ENCODE measurements at places on chromosomes 7 and 10.

DNA sequence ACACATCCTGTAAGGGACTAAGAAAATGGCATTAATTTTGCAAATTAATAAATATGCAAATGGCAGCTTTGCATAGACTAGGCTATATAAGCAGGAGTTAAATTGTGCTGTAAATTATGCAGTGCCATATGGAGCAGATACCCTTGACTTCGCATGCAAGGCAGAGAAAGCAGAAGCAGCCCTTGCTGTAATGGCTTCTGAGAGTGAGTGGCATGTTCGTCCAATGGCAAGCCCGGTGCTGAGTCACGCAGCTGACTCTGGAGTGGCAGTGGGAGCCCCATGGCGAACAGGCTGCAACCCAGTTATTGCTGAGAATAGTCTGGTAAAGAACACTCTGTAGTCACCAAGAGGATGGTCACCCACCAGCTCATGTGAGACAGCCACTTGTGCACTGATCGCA, 1186.5 kb downstream of the TYW1 start:
- DNase-seq: no peak

DNA sequence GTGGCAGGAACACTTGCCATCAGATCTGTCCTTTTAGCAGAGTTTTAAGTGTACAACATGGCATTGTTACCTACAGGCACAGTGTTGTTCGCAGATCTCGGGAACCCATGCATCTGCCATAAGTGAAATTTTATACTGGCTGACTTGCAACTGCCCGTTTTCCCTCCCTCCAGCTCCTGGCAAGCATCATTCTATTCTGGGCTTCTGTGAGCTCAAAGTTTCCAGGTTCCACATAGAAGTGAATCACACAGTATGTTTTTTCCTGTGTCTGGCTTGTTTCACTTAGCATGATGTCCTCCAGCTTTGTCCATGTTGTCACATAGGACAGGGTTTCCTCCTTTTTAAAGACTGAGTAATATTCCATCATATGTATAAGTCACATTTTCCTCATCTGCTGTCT, 56.6 kb downstream of the C10orf143 start:
- DNase-seq: no peak

DNA sequence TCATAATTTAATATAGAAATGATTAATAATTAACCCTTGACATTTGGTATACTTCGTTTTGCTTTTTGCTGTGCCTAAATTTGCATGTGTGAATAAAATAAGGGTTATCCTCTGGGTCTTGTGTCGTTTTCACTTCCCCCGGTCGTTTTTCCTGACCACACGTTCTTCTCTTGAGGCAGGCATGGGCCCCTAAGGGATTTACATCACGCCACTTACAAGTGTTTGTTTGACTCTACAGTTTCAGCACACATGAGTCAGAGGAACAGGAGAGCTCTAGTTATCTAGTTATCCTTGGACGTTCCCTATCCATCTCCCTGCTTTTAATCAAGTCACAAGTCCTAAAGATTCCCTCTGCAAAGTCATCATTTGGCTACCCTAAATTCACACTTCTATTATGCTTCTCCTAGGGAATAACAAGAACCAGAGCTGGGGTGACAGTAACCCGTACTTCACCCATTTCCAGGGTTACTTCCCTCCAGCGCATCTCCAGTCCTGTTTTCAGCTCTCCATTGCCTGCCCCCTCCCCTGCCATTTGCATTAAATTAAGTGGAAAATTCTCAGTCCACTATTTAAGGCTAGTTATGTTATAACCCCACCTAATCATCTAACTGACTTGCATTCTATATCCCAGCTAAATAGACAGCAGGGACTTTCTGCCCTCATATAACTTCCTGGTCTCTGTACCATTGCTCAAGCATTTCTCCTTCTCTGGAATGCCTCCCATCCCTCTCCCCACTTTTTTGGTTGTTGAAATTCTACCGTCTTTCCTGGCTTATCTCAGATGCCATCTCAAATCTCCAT, 206.9 kb downstream of the PTEN start:
- no peak for DNase-seq

GRCh38 chr7:120837599-120837998, 20.3 kb downstream of the TSPAN12 start:
- no peak for DNase-seq

GRCh38 chr10:69577268-69578232, 4.3 kb upstream of the NEUROG3 start:
- DNase-seq: no peak

GRCh38 chr7:20194343-20194995, 22.7 kb downstream of the MACC1 start:
- no peak for DNase-seq

- no peak for DNase-seq
Measured at GRCh38 chr10:132676193-132676891, 109.6 kb downstream of the NKX6-2 start.

GRCh38 chr10:75402486-75403143, 1.1 kb upstream of the ZNF503 start:
- DNase-seq: no peak

GRCh38 chr10:71549766-71550533, 153.2 kb downstream of the CDH23 start:
- DNase-seq: no peak

- no peak for DNase-seq
Measured at GRCh38 chr10:26728957-26729356, 31.5 kb downstream of the PDSS1 start.

DNA sequence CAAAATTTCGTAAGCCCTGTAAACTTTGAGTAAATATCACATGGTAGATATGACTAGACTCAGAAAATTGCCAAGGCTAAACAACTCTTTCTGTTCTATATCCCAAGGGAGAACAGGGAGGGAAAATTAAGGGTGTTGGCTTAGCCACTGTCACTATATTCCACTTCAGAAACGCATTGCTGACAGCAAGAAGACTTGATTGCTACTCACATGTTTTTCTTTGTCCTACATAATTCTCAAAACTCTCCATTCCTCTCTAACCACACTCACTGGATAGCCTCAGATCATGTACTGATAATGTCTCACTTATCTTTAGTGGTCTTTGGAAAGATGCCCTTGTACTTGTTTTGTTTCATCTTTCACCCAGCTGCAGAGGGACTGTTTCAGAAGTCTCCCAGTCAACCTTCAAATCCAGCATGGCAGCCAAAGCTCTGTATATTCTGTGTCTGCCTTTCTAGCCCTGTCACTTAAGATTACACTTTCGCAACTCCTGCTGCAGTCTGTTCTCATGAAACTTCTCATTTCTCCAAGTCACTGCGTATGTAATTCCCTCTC, 582.4 kb upstream of the FZD8 start:
- no peak for DNase-seq

DNA sequence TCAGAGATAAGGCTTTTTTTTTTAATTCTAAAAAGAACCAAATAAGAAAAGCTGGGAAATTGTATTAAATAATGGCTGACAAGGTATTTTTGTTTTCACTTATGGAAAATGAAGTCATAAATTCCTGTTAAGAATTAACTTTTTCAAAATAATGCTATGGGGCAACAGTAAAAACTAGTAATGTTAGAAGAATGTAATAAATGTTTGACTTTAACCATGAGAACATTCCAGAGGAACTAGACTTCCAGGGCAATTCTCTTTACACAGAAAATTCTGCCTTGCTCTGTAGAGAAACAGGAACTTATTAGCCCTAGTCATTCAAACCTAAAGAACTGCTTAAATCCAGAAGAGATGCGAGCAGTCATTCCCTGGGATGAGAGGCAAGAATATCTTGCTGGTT, 571.1 kb downstream of the IPMK start:
- DNase-seq: no peak

GRCh38 chr10:94916423-94916822, 22.0 kb upstream of the CYP2C9 start:
- DNase-seq: no peak

DNA sequence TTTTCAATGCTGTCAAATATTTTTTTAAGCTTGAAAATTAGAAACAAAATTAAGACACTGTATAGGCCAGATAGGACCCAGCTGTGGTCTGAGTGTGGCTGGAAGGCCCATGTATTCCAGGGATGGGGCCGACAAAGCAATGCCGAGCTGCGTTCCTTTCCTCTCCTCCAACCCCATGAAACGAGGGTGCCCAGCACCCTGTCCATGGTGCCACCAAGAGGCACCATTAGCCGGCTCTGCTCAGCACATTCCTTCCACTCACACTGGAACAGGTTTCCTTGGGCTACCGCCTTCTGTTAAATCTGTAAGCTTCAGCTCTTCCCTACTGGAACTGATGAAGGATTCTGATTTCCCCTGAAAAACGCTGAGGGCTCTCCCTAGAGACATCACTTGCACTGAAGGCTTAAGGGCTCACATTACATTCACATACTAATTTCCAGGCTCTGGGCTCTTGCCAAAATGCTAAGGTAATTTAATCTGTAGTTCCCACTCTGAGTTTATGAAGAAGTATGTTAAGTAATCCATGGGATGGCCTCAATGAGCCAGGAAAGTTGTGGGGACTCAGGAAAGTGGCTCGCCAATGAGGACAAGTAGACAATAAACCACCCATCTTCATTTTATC, 73.7 kb upstream of the CAMK2B start:
- DNase-seq: no peak

- no peak for DNase-seq
Measured at GRCh38 chr10:20993389-20993788, 96.3 kb upstream of the NEBL start.

DNA sequence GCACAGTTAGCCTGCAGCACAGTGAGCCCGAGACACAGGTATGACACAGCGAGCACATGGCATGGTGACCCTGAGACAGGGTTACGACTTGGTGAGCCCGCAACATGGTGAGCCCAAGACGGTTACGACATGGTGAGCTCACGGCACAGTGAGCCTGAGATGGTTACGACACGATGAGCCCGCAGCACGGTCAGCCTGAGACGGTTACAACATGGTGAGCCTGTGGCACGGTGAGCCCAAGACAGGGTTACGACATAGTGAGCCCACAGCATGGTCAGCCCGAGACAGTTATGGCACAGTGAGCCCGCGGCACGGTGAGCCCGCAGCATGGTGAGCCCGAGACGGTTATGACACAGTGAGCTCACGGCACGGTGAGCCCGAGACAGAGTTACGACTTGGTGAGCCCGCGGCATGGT, 156.1 kb downstream of the MAD1L1 start:
- DNase-seq: no peak

GRCh38 chr7:27616914-27617548, 45.7 kb downstream of the HIBADH start:
- DNase-seq: no peak

GRCh38 chr7:119724041-119724792, 548.8 kb upstream of the KCND2 start:
- DNase-seq: no peak

- no peak for DNase-seq
Measured at GRCh38 chr10:121558238-121558637, 40.0 kb downstream of the FGFR2 start.

DNA sequence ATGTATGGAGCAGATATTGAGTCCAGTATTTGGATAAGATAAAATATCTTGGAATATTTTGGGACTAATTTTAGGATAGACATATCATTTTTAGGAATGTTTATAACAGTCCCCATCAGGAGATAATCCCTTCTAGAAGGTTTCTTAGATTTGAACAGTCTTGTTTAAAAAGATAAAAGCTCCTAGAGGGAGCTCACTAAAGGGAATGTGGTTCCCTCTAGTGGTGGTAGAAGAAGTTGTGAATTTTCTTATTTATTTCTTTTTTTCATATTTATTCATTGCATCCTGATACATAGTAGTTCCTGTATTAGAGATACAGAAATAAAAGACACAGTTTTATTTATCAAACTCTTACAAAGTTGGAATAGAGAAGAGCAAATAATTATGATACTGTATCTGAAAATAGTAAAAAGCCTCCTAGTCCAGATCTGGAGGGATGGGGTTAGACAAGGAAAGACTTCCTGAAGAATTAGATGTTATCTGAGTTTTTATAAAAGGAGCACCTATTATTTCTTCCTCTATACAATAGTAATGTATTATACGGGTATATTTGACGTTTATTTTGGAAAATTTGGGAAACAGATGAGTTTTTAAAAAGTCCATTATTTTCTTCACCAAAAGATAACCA, 24.5 kb upstream of the KLF14 start:
- no peak for DNase-seq

DNA sequence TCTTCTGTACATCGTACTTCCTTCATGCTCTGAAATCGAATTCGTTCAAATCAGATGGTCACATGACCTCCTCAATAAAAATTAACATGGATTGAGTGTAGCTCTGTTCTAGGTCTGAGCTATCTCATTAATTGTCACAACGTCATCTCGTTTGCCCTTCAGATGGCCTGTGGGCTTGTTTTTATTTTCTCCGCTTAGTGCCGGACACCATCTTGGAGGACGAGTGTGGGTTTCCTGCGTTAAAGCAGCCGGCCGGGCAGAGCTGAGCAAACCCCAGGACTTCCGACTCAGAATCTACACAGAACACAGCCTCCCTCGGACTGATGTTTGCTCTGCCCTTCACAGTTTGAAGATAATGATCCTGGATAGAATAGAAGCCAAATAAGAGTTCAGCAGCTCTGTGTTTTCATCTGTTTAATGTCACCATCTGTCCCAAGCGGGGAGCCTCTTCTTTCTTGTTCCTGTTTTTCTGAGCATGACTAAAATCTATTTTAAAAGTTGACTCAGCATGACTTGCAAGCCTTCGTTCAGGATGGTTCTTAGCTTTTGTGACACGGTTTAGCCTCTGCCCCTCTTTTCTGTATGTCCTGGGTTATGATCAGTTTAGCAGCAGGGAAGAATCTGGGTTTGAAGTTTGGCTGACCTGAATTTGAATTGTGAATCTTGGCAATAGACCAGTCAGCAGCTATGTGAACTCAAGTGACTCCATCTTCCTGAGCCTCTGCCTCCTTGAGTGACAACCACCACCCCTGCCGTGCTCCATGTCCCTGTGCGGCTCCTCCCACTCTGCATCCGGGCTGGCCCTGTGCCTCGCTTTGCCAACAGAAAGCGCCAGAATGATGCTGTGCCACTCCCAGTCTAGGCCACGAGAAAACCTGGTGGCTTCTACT, 30.6 kb upstream of the GALNTL5 start:
- DNase-seq: no peak

DNA sequence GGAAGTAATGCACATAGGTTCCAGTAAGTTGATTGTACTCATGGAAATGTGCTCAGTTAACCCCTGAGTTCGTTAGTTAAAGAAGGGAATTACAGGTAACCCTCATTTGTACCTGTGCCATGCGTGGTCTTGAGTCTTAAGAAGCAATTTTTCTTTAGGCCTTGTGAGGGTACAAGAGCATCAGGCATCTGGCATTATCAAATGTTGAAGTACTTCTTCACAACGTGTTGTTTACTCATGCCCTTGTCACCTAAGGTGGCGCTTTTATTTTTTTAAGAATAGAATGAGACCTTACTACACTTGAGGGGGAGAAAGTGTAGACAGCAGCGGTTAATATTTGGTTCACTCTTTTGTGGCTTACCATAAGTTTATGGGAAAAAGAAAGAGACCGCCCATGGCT, 167.1 kb downstream of the VTI1A start:
- no peak for DNase-seq

GRCh38 chr7:142376356-142376997, 118.6 kb upstream of the PRSS58 start:
- DNase-seq: no peak

DNA sequence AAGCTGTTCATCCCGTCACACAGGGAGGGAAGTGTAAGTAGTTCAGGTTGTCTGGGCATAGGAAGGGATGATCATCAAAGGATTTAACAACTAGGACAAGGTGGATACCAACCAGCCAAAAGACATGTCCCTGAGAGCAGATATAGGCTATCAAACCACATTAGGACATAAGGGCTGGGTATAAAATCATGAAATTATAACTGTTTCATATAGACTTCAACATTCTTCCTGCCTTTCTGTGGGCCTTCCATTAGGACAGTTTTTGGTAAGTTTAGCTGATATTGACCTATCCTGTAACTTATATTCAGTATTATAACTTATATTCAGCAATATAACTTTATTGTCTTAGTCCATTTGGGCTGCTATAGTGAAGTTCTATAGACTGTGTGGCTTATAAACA, 190.9 kb downstream of the PAXIP1 start:
- no peak for DNase-seq

GRCh38 chr7:126931581-126931980, 321.2 kb downstream of the GRM8 start:
- DNase-seq: no peak

Measured in iPS DF 6.9 (cell line).